ENCODE measurements at places on chromosomes 7 and 10.

GRCh38 chr7:15753887-15754579, 67.5 kb upstream of the MEOX2 start:
- no peak for DNase-seq

- no peak for DNase-seq
Observed at GRCh38 chr10:19730907-19731217, 85.4 kb upstream of the PLXDC2 start.

GRCh38 chr7:29806995-29807841, 910 bp downstream of the WIPF3 start:
- peak; percentile 7 for DNase-seq

- no peak for DNase-seq
Observed at GRCh38 chr10:98077223-98077622, 46.8 kb upstream of the CRTAC1 start.

- no peak for DNase-seq
Observed at GRCh38 chr7:157401567-157402387, 65.0 kb downstream of the DNAJB6 start.

DNA sequence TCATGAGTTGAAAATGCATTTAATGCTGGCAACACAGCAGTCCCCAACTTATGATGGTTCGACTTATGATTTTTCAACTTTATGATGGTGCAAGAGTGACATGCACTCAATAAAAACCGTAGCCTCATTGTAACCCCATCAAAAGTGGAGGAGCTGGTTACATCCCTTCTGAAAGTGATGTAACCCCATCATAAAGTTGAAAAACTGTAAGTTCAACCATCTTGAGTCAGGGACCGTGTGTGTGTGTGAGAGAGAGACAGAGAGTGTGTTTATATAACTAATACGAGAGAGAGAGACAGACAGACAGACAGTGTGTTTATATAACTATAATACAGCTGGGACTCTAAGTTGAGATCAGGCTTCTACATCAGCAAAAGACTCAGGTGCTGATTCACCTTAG, 21.0 kb downstream of the ANXA11 start:
- DNase-seq: no peak

DNA sequence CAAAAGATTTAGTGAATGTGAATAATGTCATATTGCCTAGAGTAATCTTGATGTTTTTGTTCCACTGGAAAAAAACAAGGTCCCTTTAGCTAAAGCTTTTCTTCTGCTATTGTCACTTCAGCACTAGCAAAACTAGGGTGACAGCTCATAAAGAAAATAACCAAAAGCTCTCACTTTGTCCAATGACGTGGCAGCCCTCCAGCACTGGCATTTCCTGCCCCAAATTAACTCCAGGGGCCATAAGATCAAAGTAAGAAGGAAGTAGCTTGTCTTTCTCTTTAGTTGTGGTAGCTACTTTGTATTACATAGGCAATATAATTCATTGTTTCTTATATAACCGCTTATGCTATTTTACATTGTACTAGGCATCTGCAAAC, 47.3 kb downstream of the LRRN3 start:
- peak; percentile 74 for DNase-seq

DNA sequence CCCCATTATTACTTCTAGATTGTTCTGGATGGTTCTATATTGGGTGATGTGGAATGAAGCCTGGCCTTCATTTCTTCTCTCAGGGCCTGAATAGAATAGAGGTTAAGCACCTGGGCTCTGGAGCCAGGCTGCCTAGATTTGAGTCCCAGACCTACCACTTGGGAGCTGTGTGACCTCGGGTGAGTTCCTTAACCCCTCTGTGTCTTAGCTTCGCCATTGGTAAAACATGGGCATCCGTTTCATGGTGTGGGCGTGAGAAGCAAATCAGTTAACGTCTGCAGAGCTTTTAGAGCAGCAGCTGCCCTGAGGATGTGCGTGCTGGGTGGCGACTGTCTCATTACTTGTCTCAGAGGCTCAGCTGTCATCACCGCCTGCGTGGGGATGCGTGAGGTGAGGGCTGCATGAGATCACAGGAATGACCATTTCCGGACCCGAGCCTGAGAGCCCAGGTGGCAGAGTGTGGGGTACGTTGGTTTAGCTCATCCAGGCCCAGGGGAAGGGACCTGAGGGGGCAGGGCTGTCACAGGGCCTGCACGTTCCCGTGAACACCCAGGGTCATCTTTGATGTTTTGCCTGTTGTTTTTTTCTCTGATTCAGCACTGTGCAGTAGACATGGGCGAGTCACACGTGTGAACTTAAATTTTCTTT, 9.7 kb downstream of the AGAP3 start:
- no peak for DNase-seq

- no peak for DNase-seq
Observed at GRCh38 chr7:16365177-16365576, 56.2 kb downstream of the CRPPA start.

GRCh38 chr10:103078676-103079075, 114.4 kb downstream of the NT5C2 start:
- DNase-seq: no peak

DNA sequence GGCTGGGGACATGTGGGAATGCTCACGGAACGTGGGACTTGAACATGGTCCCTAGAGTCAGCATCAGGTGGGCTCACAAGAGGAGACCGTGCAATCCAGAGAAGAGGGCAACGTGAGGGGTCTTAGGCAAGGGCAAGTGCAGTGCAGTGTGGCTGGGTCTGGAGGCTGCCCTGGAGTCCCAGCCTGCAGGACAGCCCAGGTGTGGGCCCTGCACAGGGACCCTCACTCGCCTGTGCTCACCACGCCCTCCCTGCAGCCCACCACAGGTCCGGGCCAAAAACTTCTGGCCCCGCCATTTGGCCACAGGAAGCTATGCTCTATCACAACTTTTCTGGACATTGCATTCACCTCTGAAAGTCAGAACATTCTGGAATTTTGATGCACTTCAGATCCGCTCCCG, 133.5 kb downstream of the PAXIP1 start:
- DNase-seq: no peak

- DNase-seq: peak; percentile 52
Observed at GRCh38 chr7:44377681-44378421, 52.5 kb upstream of the CAMK2B start.

DNA sequence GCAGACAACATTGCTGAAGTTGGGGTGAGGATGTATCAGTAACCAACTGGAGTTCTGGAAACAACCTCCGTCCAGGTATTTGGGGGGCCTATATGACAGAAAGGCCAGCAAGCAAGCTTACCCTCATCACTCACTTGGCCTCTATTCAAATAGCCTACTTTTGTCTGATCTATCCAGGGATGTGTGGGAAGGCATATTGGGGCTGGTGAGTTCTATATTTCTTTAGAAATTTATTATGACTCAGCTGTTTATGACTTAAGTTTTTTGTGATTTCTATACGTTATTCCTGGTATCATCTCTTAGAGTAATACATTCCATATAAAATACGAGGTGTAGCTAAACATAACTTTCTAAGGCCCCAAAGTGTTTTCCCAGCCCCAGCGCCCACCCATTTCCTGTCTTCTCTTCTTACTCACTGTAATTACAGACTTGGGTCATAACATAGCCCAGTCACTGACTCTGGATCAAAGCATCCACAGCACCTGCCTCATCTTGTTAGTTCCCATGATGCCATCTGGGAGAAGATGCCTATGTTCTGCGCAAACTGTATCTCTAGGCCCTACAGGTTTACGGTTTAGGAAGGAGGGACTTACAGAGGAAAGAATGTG, 18.1 kb downstream of the GARS1 start:
- DNase-seq: no peak

Measured in pons (tissue), 1 donor.